ENCODE measurements at places on chromosomes 5 and 9.

- no peak for DNase-seq
Observed at GRCh38 chr5:13821366-13821765, 123.1 kb downstream of the DNAH5 start.

DNA sequence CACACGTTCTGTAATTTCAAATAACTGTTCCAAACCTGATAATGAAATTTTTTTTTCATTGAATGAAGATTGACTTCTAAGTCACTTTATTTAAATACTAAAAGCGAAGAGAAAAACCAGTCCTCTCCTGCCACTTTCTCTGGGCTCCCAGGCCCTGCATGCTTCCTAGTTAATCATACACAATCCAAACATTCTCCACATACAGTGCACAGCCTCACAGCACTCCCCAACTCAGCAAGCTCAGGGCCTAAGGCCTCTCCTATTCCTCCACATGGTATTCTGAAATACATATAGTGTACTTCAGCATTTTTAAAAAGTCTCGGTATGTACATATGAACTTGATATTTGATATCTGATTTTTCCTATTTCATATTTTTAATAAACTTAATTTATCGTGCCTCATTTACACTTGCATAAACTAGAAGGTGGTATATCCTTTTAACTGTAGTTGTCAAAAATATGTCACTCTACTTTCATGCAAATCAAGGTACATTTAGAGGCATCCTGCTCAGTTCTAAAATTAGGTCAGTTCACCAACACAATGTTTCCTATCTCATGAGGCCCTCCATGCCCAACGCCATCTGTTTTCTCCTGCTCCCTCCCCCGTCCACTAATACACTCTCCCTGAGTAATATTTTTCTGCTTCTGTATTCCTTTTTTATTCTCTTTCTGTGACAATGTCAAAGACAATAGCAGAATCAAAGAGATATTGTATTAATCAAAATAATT is 206.7 kb downstream of the ARRDC3 start:
- no peak for DNase-seq

GRCh38 chr5:131272724-131273123 is 8.9 kb downstream of the CDC42SE2 start:
- DNase-seq = no peak

GRCh38 chr9:114364134-114365041 is 23.4 kb downstream of the AKNA start:
- DNase-seq = no peak

DNA sequence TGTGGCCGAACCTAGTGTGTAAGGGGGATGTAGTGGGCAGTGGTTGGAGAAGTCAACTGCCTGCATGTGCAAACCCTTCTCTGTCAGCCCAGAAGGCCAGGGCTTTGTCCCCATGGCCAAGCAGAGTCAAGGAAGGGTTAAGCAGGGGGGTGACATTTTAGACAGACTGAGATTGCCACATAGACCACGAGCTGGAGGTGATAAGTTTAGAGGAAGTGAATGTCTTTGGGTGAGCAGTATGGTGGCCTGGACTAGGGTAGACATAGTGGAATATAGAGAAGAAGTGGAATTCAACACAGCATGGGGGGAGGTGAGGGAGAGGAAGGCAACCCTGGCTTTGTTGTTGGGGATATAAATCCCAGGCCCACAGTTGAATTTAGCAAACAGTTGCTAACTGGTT is 38.7 kb upstream of the CDKN2AIPNL start:
- no peak for DNase-seq

GRCh38 chr9:90012949-90013348 is 408.1 kb downstream of the GADD45G start:
- DNase-seq = no peak

GRCh38 chr9:125839317-125839716 is 92.1 kb downstream of the PBX3 start:
- no peak for DNase-seq
